Dorsolateral prefrontal cortex (tissue), 122 donors: ENCODE measurements at places on chromosomes 7 and 10. TPM values are rescaled to one million over a fixed set of nuclear protein-coding genes. Genes with fewer than 3 reads are reported as not detected.

RARRES2 gene
- 24.7 TPM for total RNA-seq

FANK1 gene
- 2.5 TPM for total RNA-seq

DNA sequence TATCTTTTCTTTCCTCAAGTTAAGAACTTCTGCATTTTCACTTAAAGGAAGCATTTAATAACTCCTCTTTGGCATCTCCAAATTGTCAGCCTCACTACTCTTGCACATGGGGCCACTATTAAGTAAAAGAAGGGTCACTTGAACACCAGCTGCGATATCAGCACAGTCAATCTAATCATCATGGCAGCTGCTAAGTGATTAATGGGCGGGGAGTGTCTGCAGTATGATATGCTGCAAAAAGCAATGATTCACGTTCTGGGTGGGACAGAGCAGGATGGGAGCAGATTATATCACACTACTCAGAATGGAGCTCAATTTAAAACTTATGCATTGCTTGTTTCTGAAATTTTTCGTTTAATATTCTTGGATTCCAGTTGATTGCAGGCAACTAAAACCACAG is 447.4 kb upstream of the PFKP start:
- no peak for DNase-seq

EVX1 gene
- total RNA-seq: not detected

GRCh38 chr10:22617516-22617915 is 96.9 kb downstream of the PIP4K2A start:
- no peak for DNase-seq

DNA sequence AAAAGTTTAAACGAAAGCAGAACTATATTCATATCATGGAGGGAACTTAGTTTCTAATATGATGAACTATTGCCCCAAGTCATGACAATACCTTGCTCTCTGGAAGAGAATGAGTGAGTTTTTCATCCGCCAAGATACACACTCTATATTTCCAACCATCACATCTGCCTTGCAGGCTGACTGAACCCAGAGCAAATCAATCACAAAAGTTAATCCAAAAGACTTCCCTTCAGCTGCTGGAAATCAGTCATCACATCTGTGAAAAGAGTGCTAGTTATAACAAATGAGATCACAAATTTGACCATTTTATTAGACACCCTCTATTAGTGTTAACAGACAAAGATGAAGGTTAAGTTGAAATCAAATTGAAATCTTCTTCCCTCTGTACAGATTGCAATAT is 261.7 kb upstream of the PRKCQ start:
- no peak for DNase-seq

DNA sequence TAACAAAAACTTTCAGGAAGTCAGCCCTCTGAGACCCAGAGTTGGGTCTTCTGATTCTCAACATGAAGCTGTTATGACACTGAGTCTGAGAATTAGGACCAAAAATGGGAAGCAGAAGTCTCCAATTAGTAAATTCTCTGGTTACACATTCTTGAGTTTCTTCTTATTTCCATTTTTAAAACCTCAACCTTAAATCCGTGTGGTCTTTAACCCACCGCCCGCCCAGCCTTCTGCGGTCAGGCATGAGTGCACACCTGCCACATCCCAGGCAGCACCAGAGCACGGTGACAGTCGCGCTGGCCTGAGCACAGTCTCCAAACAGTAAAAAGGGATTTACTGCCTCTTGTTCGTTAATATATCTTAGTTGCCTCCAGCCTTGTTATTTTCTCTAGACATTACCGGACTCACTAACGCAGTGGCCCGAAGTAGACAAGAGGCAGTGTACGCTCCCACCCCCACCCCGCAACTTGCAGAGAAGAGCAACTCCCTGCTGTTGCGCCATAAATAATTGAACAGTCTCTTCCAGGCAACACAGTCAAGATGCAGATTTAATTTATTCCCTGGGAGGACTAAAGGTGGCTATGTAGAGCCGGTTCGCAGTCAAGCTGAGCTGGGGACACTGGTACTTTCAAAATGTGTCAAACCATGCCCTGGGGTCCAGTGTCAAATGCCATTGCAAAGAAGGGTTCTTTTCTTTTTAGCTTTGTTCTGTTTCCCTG is 147.0 kb upstream of the CELF2 start:
- no peak for DNase-seq

ZNF735 gene
- not detected for total RNA-seq

DNA sequence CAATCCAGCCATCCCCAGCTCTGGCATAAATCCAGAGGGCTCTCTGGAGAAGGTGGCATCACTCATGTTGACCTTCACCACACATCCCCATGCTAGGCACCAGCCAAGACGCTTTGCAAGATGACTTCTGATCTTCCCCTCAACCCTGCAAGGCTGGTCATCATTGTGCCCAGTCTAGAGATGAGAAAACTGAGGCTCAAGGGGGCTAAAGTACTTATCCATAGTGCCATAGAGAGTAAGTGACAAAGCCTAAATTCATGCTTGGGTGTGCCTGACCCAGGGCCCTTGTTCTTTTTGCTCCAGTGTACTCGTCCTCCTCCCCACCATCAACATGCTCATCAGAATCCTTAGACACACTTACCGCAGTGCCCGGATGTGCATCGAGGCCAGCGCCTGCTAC is 1.7 kb upstream of the C10orf105 start:
- DNase-seq: no peak

KLF14 gene
- not detected for total RNA-seq

GRCh38 chr10:124037784-124038183 is 55.6 kb downstream of the CHST15 start:
- DNase-seq: no peak

ERVW-1 gene
- not detected for total RNA-seq

NRCAM gene
- total RNA-seq: 436 TPM

GRCh38 chr7:90412458-90413184 is 9.4 kb downstream of the CLDN12 start:
- no peak for DNase-seq

CHRM2 gene
- total RNA-seq: 4.1 TPM

GRCh38 chr10:80122746-80123145 is 9.8 kb upstream of the PLAC9 start:
- DNase-seq: no peak

DNA sequence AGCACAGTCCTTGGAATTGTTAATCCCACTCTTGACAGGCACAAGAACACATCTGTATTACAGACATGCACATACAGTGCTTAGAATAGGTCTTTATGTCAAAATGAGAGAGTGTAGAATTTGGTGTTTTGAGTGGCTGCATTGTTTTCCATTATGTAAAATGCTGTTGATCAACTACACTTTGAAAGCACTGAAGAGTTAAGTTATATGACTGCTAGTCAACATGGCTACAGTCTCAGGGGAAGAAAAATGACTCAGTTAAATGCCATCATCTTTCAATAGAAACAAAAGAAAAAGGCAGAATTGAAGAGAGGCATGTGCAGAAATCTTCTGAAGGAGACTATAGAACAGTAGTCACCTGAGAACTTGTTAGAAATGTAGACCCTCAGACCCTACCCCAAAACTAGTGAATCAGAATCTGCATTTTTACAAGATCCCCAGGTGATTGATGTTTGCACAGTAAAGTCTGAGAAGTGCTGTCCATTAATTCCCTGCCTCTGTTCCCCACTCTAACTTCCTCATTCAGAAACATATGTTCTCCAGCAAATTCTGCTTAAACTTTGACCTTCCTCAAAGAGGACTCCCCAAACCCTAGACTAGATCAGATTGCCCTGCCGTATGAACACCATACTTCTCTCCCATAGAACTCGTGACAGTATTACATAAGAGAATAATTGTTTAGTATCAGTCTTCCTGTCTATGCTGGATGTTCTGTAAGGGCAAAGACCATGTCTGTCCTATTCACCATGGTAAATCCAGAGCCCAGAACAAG is 16.0 kb downstream of the SND1 start:
- DNase-seq: no peak

NEUROG3 gene
- not detected for total RNA-seq

DNA sequence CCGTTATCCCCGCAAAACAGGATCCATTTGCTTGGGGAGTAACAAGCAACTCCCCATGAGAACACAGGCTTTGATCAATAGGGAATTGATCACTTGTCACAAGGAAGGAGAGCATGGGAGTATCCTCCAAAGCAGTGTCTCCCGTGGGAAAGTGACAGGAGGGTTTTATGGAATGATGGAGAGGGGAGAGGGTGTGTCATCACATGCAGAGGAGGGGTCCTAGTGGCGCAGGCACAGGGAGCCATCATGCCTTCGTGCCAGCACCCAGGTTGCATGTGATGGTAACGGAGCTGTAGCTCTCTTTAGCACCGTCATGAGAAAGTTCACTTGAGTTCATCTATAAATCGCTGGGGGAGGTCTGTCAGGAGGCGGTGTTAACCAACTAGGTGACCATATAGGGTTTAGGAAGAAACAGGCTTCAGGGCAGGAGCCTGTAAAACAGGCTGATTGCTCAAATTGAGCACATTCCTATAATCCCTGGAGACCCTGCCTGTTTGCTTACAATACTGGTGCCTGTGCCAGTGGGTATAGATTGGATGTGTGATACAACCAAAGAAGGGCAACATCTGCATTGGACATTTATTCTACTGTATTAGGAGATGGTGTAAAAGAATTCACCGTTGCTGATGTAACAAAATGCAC is 428.5 kb downstream of the GALNT17 start:
- DNase-seq: no peak

GRCh38 chr7:50725774-50726173 is 56.9 kb downstream of the GRB10 start:
- DNase-seq: no peak

EBLN1 gene
- total RNA-seq: not detected

DNA sequence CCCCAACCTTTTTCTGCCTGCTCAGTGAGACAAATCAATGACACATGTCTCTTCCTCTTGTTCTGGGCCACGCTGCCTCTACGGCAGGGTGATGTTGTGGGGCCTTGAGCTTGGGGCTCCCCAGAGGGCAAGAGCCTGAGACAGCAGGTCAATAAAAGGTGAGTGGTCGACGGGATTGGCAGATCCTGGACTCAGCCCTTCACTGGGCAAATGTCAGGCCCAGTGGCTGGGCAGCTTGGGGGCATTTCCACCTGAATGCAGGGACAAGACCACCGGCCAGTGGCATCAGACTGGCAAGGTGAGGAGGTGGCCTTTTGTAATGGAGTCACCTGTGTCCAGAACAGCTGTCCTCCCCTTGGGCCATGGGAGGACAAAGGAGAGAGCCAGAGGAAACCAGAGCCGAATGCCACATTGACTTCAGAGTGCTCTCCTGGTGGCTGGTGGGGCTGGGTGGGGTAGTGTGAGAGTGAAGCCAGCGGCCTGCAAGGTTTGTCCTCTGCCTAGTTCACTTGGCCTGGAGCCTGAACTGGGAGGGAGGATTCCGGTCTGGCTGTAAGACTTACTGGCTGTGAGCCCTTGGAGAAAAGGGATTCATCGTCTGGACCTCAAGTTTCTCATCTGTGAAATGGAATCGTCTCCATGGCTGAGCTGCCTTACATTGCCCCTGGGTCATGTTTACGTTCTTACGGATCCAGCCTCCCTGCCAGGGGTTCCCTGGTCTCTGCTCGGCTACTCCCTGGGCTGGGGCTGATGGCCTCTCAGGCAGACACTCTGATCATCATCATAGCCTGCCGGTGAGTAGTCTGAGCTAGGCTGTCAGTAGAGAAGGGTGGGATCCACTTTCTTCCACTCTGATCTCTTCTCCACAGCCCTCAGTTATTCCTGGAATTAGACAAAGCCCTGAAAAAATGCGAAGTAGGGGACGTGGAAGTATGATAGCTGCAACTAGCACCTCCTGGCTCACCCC is 25.4 kb upstream of the CRHR2 start:
- DNase-seq: no peak

DNA sequence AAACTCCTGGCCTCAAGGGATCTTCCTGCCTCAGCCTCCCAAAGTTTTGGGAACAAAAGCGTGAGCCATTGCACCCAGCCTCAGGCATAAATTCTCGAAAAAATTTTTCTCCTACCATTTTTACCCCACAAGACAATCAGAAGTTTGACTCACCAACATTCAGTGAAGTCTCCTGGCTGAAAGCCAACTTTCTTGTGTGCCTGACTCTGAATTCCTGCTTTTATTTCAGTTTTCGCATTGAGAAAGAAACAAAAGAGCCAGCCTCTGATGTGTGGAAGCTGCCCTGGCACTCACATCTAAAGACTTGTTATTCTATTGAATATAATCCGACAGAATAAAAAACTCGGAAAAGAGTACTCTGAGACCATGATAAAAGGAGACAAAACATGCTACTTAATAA is 402.9 kb downstream of the MAGI2 start:
- peak; percentile 46 for DNase-seq

DNA sequence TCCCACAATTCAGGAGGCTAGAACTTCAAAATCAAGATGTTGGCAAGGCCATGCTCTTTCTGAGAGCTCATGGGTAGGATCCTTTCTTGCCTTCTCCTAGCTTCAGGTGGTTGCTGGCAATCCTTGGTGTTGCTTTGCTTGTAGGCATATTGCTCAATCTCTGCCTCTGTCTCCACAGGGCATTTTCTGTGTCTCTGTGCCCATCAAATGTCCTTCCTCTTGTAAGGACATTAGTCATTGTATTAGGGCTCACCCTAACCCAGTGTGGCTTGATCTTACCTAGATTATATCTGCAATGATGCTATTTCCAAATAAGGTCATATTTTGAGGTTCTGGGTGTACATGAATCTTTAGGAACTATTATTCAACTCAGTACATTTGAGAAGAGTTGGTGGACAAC is 20.1 kb downstream of the BET1 start:
- DNase-seq: no peak

DNA sequence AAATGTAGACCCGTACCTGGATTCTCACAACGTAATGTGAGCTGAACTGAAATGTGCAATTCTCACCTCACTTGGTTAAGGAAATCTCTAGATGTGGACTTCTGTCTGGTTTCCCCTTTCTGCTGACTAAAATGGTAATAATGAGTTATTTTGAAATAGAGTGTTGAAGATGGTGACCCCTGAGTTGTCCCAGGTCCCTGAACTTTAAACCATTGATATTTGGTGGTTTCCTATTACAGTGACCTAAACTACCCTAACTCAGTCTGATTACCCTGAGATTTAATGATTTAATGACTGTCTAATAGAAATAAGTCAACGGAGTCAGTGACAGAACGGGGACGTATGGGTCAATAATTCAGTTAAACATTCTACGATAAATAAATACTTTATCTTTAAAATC is 845.9 kb downstream of the PCDH15 start:
- DNase-seq: no peak

GRCh38 chr10:4170633-4171314 is 385.8 kb upstream of the KLF6 start:
- no peak for DNase-seq

AMPH gene
- 129 TPM for total RNA-seq

ZNF503 gene
- total RNA-seq: 7.4 TPM

- DNase-seq: no peak
Observed at GRCh38 chr10:63227207-63227895, 94.2 kb downstream of the NRBF2 start.
